ENCODE measurements at places on chromosomes 7 and 10.

DNA sequence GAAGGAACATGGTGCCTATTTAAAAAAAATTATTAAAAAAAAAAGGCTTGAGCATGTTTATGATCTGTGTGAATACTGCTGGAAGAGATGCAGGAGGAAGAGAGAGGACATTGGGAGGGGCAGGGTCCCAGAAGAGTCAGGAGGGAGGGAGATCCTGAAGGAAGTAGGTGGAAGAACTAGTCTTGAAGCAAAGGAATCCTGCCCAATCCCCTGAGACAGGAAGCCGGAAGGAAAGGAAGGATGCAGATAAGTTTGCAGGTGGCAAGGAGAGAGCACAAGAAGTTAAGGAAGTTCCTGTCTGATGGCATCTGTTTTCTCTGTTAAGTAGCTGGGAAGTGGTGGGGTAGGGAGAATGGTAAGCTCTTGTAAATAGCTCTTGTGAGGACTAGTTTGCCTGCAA lies 318.5 kb downstream of the DOCK4 start:
- H3K4me1 ChIP-seq: no peaks in the 10 kb centered on the region
- H3K27me3 ChIP-seq: no peaks in the 10 kb centered on the region
- DNase-seq: no peak

DNA sequence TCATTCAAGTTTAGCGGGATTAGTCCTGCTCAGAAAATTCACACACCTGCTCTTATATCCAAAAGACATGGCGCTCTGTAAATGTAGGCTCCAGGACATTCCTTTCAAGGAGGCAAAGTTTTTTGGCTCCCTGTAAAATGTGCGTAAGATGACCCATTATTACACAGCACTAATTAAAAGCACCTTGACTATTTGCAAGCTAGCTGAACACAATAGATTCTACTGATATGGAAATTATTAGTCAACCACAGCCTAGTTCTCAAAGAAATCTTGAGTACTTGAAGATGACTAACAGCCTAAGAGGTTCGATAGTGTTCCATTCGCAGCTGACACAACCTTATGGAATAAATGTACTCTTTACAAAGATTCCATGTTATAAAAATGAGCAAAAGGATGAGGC lies 175.2 kb downstream of the BMPER start:
- no peaks in the 10 kb centered on the region for H3K36me3 ChIP-seq
- no peak overlapping the region for H3K4me3 ChIP-seq
- H3K27me3 ChIP-seq: no peaks in the 10 kb centered on the region
- DNase-seq: no peak
- H3K27ac ChIP-seq: no peak overlapping the region
- H3K4me1 ChIP-seq: no peaks in the 10 kb centered on the region

DNA sequence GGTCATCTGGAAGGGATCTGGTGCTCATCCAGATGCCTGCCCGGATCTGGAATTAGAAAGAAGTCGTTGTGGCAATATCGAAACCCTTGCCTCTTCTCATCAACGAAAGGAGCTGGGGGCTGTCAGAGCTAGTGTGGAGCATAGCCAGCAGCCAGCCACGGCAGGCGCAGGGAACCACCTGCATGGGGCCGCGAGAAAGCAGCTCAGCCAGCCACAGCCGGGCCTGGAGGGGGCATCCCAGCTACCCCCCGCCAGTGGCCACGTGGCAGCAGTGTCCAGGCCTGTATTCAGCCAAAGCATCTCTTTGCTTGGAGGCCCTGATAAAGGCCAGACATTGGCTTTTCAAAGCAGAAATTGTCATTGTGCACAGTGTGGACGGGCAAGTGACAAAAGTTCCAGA lies 19.1 kb downstream of the GPR26 start:
- DNase-seq: no peak
- no peaks in the 10 kb centered on the region for H3K4me1 ChIP-seq
- no peaks in the 10 kb centered on the region for H3K27me3 ChIP-seq
- no peaks in the 10 kb centered on the region for H3K36me3 ChIP-seq
- H3K27ac ChIP-seq: no peak overlapping the region

- no peaks in the 10 kb centered on the region for H3K4me1 ChIP-seq
- H3K27ac ChIP-seq: no peak overlapping the region
- H3K36me3 ChIP-seq: no peaks in the 10 kb centered on the region
- H3K27me3 ChIP-seq: peaks cover 57% of the 10 kb centered on the region
- no peak overlapping the region for H3K4me3 ChIP-seq
- DNase-seq: no peak
Measured at GRCh38 chr7:27176962-27177794, 3.1 kb upstream of the HOXA10 start.

DNA sequence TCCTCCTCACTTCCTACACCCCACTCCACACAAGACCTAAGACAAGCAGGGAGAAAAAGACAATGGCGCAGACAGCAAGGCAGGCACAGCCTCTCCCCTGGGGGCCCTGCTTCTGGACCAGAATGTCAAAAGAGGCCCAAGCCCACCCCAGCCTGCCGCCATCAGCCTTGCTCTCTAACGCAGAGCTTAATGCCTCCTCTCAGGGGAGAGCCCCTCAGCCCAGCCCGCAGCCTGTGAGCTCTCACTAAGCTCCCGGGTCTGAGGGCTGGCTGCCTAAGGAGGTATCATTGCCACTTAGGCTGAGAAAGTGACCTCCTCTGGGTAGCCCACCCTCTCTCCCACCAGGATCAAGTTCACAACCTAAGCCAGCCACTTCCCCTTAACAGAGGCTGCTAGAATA lies 16.7 kb downstream of the SLIT1 start:
- no peaks in the 10 kb centered on the region for H3K36me3 ChIP-seq
- H3K27ac ChIP-seq: no peak overlapping the region
- DNase-seq: no peak
- peaks cover 13% of the 10 kb centered on the region for H3K27me3 ChIP-seq
- H3K4me3 ChIP-seq: no peak overlapping the region
- H3K4me1 ChIP-seq: no peaks in the 10 kb centered on the region

DNA sequence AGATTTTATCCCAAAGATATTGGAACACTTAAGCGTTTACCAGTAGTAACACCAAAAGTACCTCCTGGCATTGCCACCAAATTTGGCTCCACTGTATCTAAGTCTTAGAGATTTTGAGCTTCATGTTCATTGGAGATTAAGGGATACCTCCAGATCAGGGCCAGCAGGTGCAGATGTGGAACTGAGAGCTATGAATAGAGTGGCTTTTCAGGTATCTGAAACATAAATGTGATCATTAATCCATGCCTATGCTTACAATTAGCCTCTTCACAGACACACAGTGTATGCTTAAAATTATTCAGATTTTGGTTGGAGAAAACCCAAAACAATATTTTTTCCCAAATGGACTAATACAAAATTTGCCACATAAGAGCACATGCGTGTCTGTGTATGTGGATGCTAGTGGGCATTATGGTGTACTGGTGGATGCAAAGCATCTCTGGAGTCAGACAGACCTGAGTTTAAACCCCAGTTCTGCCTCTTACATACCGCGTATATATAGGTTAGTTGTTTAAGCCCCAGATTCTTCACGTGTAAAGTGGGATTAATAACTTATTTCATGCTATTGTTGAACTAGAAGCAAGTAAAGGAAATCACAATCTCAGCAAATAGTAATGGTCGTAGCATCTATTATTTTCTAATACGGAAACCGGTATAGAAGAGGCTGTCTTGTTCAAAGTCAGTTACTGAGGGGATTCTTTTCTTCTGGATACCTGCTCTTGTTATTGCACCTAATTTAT lies 6.8 kb upstream of the LRRC4 start:
- peaks cover 9% of the 10 kb centered on the region for H3K36me3 ChIP-seq
- no peak for DNase-seq
- peaks cover 3% of the 10 kb centered on the region for H3K4me1 ChIP-seq

DNA sequence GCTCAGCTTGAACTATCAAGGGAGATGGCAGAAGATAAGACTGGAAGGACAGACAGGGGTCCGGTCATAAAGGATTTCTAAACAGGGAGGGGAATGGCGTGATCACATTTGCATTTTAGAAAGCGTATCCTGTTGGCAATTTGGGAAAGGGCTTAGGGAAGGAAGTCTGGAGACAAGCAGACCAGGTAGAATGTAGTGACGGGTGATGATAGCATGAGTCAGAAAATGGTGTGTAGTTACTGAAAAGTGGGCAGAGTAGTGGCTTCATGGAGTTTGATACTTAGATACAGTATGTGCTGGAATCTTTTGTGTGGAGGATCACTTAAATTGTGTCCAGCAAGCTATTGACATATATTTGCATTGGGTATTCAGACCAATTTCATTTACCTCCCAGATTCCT lies 61.2 kb downstream of the LRGUK start:
- H3K27me3 ChIP-seq: no peaks in the 10 kb centered on the region
- peaks cover 16% of the 10 kb centered on the region for H3K4me1 ChIP-seq
- H3K36me3 ChIP-seq: no peaks in the 10 kb centered on the region
- H3K4me3 ChIP-seq: no peak overlapping the region

- no peak overlapping the region for H3K4me3 ChIP-seq
- H3K27me3 ChIP-seq: peaks cover 9% of the 10 kb centered on the region
- H3K27ac ChIP-seq: no peak overlapping the region
- no peak for DNase-seq
Measured at GRCh38 chr7:141460781-141461715, 90.2 kb upstream of the AGK start.

DNA sequence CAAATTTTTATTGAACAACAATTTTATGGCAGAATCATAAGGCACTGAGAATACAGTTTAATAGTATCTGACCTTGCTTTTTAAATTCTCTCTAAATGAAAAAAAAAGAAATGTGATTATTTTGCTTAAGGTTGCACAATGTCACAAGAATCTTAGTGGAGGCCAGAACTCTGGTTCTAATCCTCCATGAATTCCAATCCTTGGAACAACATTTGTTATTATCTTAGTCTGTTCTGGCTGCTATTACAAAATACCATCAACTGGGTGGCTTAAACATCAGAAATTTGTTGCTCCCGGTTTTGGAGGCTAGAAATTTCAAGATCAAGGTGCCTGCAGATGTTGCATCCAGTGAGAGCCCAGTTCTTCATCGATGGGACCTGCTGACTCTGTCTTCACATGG lies 158.2 kb upstream of the POM121L12 start:
- no peaks in the 10 kb centered on the region for H3K4me1 ChIP-seq
- no peak overlapping the region for H3K27ac ChIP-seq
- no peak overlapping the region for H3K4me3 ChIP-seq

DNA sequence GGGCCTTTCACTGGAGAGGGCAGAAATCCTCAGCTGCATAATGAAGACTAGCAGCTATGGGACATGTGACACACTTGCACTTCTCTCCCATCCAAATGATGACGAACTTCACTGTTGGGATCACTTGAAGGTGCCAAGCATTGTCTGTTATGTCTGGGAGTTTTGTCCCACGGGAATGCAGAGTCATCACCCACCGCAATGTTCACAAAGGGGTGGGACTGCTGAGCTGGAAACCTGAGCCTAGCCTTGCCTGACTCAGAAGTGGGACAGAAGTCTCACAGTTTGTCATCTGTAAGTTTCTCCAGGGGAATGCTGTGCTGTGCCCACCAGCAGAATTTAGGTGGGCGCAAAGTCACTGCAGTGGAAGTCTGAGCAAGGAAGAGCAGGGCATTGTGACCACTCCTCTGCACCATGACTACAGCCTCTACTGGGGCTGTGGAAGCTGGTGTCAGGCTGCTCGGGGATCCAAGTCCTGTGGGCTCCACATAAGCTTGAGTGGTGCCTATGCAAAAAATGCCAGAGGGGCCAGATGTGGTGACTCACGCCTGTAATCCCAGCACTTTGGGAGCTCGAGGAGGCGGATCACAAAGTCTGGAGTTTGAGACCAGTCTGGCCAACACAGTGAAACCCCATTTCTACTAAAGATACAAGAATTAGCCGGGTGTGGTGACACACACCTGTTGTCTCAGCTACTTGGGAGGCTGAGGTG lies 472.0 kb upstream of the CNTNAP2 start:
- H3K36me3 ChIP-seq: no peaks in the 10 kb centered on the region
- no peaks in the 10 kb centered on the region for H3K4me1 ChIP-seq
- H3K27me3 ChIP-seq: no peaks in the 10 kb centered on the region
- no peak overlapping the region for H3K4me3 ChIP-seq
- H3K27ac ChIP-seq: no peak overlapping the region
